T-helper 17 cell (primary cell): ENCODE measurements at places on chromosomes 12 and 14.

DNA sequence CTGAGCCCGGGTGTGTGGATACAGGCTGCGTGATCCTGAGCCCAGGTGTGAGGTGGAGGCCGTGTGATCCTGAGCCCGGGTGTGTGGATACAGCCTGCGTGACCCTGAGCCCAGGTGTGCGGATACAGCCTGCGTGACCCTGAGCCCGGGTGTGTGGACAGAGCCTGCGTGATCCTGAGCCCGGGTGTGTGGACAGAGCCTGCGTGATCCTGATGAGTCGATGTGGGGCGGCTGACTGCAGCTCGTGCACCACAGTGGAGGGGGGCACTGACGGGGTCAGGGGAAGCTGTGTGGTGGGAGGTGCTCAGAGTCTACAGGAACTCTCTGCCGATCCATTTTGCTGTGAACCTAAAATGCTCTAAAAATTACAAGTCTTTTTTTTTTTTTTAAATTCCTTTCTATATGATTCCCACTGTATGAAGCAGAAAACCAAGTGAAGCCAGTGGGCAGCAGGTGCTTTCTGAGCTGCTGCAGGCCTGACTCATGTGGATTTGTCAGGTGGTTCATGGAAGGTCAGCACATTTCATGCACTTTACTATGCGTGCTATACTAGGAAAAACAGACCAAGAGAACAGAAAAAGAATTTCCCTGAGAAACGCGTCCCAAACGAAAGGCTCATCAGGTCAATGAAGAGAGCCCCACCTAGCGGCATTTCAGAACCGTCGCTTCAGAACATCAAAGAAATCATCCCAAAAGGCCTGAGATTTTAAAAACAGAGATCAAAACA, 19.3 kb downstream of the BRF1 start:
- no peak for DNase-seq

GRCh38 chr14:79596551-79596950, 614.8 kb downstream of the DIO2 start:
- no peak for DNase-seq

- peak; percentile 26 for DNase-seq
Observed at GRCh38 chr12:48933664-48934311, 8.5 kb upstream of the FKBP11 start.

- DNase-seq: no peak
Observed at GRCh38 chr12:15001733-15002382, 29.0 kb downstream of the PDE6H start.

GRCh38 chr14:24382064-24382371, 14.0 kb downstream of the NFATC4 start:
- no peak for DNase-seq

- DNase-seq: no peak
Observed at GRCh38 chr12:13377698-13378097, 181.2 kb downstream of the EMP1 start.

- DNase-seq: no peak
Observed at GRCh38 chr12:467591-467990, 7.9 kb downstream of the B4GALNT3 start.

GRCh38 chr12:131950182-131950913, 606 bp downstream of the EP400 start:
- peak; percentile 19 for DNase-seq

GRCh38 chr14:53047307-53048069, 96.6 kb upstream of the FERMT2 start:
- DNase-seq: no peak

GRCh38 chr14:54040846-54041245, 84.2 kb upstream of the BMP4 start:
- DNase-seq: no peak

DNA sequence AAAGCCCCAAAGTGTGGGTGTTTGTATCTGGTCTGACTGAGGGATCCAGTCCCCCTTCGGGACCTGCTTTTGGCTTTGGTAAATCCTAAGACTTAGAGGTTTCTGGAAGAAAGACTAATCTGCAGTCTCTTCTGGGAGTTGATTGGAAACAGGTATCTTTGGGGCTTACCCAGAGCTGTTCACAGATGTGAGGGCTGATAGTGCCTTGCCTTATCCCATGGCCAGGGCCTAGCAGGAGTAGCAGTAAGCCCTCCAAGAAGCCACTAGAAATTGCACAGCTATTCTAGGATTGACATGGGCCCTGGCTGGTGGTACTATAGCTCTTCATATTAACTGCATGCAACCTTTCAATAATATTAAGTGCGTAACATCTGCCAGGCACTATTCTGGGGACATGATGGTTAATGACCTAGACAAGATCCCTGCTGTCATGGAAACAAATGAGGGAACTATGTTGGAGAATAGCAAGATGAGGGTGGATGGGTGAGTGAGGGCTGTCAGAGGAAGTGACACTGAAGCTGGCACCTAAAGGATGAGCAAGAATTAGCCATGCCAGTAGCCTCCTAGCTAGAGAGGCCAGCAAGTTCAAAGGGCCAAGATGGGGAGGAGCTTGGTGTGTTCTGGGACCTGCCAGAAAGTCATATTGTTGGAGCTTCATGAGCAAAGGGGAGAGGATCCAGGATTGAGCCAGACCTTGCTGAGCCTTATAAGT, 71.7 kb downstream of the CRADD start:
- no peak for DNase-seq

GRCh38 chr14:59265808-59266207, 77.3 kb downstream of the DAAM1 start:
- no peak for DNase-seq

DNA sequence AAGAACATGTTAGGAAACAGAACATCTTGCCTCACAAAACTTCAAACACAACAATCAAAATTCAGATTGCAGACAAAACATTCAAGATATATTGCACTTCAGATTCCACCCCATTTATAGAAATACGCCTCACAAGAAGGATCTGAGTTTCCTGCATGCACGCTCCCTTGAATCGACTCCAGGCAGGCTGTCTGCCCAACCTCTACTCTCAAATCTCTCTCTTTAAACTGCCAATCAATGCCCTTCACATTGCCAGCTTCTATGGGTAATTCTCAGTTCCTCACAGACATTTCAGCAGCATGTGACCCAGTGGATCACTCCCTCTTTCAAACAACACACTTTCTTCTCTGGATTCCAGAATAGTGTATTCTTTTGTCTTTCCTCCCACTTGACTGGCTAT, 184.1 kb downstream of the PRKD1 start:
- DNase-seq: no peak

DNA sequence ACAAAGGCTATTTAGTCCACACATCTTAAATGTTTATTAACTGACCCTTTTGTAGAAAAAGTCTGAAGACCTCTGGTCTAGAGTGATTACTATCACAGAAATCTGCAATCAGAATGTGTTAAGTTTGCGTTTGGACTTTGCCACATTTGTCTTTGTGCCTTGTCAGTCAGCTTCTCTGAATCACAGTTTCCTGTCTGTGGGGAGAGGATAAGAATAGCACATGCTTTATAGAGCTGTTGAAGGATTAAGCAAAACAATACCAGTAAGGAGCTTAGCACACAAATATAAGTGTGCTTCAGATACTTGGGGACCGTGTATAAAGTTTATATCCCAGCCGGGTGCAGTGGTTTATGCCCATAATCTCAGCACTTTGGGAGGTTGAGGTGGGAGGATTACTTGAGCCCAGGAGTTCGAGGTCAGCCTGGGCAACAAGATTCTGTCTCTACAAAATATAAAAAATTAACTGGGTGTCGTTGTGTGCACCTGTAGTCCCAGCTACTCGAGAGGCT, 63.0 kb upstream of the BTG1 start:
- no peak for DNase-seq

- DNase-seq: no peak
Observed at GRCh38 chr14:88863167-88863566, 38.7 kb downstream of the TTC8 start.

- no peak for DNase-seq
Observed at GRCh38 chr14:51139121-51139681, 44.3 kb upstream of the TRIM9 start.

DNA sequence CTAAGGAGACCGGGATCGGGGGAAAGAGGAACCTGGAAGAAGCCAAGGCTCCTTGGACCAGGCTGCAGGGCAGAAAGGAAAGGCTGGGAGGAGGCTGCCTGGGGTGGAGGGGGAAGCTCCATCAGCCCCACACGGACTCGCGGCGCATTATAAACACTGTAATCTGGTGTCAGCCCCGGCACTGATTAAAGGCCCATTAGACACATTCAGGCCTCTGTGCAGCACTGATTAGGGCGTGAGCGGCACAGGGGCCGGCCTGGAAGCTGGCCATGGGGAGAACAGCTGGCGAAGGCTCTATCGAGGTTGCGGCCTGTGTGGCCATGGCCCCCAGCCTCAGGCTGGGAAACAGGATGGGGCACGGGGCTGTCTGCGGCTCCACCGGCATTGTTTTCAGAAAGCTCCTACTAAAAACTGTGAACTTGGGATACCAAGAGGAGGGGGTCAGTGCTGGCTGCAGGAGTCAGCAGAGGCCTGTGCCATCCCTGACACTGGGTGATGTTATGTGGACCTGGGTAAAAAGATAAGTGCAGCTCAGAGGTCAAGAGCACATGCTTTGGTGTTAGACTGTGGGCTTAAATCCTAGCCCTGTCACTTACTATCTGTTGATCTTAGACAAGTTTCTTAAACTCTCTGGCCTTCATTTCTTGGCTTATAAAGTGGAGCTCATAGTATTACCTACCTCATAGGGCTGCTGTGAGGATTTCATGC, 10.6 kb downstream of the ACVRL1 start:
- DNase-seq: no peak

DNA sequence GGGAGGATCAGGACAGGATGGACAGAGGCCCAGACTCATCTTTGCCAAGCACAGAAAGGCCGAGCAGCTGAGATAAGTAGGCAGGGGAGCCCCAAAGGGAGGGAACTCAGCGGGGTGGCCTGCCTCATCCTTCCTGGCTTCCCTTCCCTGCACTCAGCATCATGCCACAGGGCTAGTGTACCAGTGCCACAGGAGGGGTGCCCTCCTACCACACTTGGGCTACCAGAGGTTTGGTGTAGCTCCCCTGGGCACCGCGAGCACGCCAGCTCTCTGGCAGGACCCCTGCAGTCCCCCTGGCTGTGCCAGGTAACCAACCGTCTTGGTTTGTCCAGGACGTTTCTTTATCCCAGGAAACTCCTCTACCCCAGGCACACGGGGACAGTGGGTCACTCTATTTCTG, 123.5 kb downstream of the ESRRB start:
- DNase-seq: no peak

DNA sequence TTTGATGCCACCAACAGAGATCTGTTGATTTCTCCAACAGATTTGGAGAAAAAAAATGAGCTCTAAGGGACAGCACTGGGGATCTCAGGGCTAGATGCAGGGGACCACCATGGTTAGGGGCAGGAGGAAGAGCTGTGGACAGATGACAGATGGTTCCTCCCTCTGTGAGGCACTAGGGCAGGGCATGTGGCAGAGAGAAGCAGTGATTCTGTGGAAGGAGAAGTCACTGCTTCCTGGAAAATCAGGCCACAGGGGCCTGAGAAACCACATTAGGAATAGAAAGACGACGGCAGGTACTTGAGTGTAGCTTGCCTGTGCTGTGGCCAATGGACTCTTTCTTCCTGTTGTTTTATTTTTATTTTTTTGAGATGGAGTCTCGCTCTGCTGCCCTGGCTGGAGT, 24.9 kb upstream of the TMED2 start:
- DNase-seq: no peak

DNA sequence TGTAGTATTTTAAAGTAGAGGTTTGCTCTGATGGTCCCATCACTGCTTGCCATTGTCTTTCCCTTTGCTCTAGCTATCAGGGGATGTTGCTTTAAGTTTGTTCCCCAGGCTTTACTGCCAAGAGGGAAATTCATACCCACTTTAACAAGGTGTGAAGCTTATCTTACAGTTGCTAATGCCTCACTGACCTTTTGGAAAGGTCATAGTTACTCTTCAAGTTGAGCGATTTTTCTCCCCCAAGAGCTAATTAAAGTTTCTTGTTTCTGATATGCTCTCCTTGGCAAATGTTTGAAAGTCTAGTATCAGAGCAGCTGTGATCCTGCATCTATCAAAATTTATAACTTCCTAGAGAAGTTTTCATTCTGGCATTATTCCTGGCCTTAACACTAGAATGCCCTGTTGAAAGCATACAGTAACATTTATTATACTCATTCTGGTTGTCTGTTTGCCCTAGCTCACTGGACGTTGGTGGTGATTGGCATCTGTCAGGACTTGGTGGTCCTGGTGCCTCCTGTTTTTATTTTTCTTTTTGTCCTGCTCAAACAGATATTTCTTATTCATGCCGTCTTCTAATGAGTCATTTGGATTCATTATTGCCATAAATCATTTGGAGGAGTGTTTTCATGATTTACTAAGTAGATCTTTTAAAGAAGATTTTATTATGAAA, 8.1 kb downstream of the ATP2A2 start:
- no peak for DNase-seq

DNA sequence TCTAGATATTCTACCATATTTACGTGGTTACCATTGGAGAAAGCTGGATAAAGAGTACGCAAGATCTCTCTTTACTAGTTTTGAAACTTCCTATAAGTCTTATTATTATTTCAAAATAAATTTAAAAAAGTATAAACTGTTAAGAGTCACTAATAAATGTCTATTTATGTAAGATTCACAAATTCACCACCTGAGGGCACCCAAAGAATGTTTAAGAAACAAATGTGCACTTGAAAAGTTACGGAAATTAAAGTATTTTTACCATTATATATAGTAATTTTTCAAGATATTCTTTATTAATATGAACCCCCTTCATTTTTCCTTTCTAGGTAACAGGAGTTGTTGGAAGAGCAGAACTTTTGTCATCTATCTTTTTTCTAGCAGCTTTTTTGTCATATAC, 11.9 kb downstream of the TMTC3 start:
- no peak for DNase-seq

DNA sequence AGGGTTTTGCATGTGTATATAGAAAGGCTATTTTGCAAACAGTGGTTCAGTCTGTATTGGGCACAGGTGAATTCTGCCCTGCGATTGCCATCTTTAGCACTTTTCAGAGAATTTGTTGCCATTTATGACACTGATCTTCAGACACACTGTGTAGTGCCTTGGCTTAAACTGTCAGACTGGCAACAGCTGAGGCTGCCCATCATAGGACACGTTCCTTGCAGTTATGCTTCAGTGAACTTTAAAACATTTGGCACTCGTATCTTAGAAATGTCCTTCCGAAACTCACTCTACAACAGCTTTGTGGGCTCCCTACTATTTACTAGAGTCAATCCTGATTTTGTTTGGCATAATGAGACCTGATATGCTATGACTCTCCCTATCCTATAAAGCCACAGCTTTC, 29.1 kb downstream of the AP5M1 start:
- DNase-seq: no peak

DNA sequence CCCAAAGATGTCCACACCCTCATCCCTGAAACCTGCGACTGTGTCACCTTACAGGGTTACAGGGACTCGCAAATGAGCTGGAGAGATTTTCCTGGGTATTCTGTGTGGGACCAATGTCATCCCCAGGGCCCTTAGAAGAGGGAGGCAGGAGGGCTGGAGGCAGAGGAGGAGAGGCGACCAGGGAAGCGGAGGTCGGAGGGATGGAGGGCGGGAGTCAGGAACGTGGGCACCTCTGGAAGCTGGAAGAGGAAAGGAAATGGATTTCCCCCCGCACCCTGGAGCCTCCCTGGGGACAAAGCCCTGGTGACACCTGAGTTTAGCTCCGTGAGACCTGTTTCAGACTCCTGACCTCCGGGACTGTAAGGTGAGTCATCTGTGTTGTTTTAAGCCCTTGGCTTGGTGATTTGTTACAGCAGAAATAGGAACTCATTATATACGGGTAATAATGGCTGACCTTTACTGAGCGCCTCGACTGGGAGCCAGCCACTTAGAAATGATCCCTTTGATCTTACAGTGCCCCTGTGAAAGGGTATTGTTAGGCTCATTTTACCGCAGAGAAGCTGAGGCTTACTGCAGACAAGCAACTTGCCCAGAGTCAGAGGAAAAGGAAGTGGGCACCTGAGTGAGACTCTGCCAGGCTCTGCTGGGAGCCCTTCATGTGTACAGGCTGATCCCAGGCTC, 29.3 kb upstream of the FZD10 start:
- no peak for DNase-seq
